ENCODE measurements at places on chromosomes 5 and 9.

DNA sequence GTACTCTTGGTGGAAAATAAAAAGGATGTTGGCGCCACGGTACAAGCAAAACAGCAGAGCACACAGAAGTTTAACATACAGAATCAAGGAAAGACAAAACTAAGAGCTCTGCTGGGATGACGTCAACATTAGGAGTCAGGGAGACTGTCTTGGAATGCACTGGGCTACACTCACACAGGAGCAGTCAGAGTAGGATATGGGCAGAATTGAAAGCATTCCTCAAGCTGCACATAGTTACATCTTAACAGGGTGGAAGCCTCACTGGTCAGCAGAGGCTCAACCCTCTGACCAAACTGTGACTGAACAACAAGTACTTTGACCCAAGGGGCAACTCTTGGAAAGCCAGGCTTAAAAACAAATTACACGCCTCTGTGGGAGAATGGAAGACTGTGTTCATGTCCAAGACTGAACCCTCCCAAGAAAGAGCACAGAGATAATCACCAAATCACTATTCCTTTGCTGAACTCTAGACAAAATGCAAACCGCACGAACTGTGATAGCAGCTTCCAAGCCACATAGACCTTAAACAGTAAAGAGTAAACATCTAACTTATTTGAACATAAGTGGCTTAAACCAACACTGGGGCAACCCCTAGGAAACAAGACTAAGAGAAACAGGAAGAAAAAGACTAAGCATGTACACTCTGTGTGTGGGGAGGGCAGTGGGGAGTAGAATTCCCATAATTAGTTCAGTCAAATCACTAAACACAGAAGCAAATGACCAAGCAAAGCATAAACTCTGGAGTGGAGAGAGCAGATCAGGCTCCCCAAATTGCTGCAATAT lies 772.7 kb downstream of the PRELID2 start:
- no peak for DNase-seq

DNA sequence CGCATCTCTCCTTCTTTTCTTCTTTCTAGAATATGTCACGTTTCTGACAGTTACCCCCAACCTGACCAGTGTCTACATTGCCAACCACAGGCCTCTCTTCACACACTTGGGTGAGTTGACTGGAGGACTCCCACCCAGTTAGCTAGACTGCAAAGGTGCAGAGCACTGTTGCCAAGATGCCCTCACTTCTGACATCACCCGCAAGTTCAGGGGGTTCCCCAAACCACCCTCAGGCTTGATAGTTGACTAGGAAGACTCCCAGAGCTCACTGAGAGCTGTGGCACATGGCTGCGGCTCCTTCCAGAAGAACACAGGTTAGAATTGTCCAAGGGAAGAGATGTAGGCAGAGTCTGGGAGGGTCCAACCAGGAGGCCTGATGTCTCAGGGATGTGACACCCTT lies 17.2 kb downstream of the ADAMTS13 start:
- DNase-seq, result no peak

DNA sequence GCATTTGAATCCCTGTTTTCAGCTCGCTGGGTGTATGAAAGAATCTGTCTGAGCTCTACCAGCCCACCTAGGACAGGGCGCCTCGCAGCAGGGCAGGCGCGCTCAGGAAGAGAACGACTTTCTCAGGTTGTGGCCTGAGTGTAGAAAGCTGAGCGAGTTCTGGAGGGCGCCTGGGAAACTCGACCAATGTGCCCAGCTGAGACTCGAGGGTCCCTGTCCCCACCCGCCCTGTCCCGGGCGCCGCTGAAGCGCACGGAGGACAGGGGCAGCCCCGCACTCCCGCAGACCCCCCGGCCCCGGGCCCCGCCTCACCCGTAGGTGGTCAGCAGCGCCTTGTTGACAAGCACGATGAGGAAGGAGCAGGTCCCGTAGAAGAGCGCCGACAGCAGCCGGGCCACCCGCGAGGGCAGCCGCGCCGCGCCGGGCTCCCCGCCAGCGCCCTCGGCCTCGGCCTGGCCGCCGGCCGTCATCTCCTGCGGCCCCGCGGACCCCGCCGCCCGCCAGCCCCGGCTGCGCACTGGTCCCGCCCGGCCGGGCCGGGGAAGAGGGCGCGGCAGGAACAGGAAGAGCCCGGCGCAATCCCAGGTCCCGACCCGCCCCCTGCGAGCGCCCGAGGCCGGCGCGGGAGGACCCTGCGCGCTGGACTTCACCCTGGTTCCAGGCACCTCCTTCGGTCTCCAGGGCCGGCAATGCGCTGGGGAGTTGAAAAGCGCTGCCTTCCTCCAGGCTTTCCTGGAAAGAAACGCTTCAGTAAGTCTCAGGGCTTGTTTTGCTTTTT lies at the start of gene SLC35D2:
Gene SLC35D2 (minus strand): TSS at position 547 of the 778 bp plus-strand sequence. CDS start 77 bp downstream, at position 470.
- DNase-seq, result no peak

GRCh38 chr5:79702606-79703380 lies 13.2 kb downstream of the CMYA5 start:
- no peak for DNase-seq

DNA sequence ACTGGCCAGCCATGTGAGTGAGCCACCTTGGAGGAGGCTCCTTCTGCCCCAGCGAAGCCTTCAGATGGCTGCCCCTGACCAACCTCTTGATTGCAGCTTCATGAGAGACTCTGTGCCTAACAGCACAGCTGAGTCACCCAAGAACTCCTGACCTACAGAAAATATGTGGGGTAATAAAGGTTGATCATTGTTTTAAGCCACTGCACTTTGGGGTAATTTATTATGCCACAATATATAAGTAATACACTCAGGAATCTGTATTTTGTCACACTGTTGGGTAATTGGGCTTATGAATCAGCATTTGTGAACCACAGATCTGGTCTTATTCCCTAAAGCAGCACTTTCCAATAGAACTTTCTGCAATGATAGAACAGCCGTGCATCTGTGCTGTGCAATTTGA lies 24.4 kb upstream of the VDAC1 start:
- DNase-seq, result no peak

- DNase-seq, result no peak
Measured at GRCh38 chr9:91119142-91119541, 242.6 kb downstream of the AUH start.

DNA sequence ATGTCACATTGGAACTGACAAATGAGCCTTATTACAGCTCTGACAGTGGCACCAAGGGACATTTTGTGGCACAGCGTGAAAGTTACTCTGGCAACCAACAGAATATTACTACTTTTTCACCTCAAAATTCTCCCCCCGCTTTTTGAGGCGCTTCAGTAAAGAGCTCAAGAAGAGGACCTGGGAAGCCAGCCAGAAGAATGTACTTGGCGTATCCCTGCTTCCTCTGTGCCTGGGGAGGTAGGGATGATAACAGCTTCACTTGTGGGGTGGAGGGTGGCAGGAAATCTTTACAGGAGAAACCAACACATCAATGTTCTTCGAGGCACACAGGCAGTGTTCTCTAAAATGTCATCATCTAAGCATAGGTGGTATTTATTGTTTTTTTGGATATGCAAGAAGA lies 624.1 kb downstream of the NR2F1-AS1 start:
- DNase-seq, result no peak

- no peak for DNase-seq
Measured at GRCh38 chr5:16899171-16899570, 36.9 kb downstream of the MYO10 start.

Measured in NCI-H1930 (cell line).